M059J (cell line): ENCODE measurements at places on chromosomes 12 and 14. TPM values are rescaled to one million over a fixed set of nuclear protein-coding genes. Genes with fewer than 3 reads are reported as not detected.

DNA sequence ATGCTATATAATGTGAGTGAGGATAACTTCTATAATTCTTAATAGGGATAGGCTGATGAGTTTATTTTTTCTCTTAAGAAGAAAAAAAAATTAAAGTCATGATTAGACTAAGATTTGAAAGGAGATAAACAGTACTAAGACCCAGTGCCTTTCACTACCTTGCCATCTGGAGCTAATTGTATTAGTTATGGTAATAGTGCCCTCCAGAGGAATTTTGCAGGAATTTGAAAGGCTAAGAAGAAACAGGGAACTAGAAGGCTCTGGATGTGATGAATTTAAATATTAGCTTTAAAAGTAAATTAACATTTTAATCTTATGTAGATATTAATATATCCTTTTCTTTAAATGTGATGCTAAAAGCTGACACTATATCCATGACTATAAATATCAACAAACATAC, 36.6 kb upstream of the PIK3C2G start:
- peak; percentile 46 for DNase-seq

DNA sequence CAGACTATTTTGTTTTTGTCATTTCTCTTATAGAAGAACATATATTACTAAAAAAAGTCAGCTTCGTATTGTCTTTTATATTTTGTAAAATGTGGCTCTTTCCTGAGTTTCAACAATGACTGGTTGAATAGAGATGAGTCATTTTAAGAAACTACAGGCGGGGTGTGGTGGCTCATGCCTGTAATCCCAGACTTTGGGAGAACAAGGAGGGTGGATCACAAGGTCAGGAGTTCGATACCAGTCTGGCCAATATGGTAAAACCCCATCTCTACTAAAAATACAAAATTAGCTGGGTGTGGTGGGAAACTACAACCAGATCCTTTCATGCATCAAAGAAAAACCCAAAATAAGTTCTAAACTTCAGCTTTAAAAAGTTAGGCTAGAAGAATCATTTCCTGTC, 28.8 kb downstream of the HECTD4 start:
- DNase-seq, result peak; percentile 42

Gene P2RX4
- total RNA-seq, result 29.6 and 34.2 TPM in 2 replicates

GRCh38 chr12:115351514-115352077, 667.6 kb upstream of the TBX3 start:
- no peak for DNase-seq

Gene RTN1
- total RNA-seq, result 0.49 TPM in 1 of 2 replicates, not detected in the other
